ENCODE measurements at places on chromosomes 1 and 21.

GRCh38 chr1:234963180-234963903 lies 165.3 kb downstream of the TOMM20 start:
- DNase-seq = no peak

DNA sequence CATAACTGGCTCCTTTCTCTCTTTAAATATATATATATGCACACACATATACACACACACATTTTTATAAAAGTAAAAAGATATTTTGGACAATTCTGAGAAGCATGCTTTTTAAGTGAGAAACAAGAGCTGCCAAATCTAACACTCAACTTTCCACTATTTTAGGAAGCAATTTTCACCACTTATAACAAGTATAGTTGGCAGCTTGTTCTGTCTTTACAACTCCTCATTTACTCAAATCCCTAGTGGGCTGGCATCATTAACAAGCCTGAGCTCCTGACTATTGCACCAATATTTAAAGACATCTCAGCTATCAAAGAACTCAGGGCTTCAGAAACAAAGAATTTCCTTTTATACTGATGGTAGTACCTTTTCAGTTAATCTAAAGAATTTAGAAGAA lies 76.6 kb downstream of the RAB3GAP2 start:
- no peak for DNase-seq

GRCh38 chr1:46399307-46399706 lies 5.2 kb downstream of the FAAH start:
- DNase-seq = no peak

- no peak for DNase-seq
Observed at GRCh38 chr1:173114346-173114745, 63.6 kb upstream of the TNFSF18 start.

- peak; percentile 36 for DNase-seq
Observed at GRCh38 chr1:230299191-230300006, 126.7 kb downstream of the PGBD5 start.

DNA sequence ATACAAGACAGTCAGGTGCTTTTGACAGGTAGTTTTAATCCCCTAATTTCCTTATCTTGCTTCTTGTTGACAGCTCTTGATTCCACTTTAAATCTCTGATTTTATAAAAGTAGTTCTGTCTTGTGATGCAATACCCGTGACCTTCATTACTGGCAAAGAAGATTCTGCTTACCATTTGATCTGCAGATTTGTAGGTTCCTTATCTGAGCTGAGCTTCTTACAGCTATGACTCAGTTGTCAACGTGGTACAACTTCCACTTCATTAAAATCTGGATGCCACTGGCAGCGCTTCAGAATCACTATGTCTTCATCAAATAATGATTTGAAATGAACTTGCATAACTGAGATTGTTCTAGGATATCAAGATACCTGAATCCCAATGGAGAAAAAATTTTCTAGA lies 543.6 kb upstream of the B3GALT2 start:
- DNase-seq = no peak

- DNase-seq = no peak
Observed at GRCh38 chr1:107820801-107821200, 144.2 kb downstream of the VAV3 start.

DNA sequence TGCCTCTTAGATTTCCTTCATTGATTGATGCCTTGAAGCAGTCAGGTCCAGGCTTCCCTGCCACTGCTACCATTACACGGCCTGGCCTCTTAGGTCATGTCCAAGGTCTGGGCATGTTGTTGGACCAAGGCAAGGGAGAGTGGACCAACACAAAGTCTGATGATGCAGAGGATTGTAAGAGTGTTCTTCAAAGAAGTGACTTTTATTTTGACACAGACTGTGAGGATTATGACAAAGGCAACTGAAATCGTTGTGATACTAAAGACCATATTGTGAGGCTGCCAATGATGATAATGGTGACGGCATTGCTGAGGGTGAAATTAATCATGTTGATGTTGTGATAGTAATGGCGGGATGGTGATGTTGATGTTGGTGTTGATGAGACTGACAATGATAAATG lies 149.5 kb downstream of the GRIK3 start:
- DNase-seq = no peak

DNA sequence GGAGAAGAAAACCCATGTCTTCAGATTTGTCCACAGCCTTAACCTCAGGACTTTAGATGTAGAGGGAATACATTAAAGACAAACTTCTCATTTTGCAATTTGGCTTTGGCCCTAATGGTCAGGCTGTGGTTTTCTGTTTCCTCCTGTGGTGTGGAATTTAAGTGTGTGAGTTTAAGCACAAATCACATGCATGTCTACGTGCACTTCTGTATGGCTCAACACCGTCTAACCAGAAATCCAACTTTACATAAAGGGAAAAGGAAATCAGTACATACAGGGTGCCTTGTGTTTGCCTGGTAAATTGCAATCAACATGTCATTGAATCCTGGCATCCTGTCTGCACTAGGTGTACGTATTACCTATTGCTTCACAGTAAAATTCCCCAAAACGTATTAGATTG lies 1.2 kb upstream of the ZNF124 start:
- DNase-seq = no peak

DNA sequence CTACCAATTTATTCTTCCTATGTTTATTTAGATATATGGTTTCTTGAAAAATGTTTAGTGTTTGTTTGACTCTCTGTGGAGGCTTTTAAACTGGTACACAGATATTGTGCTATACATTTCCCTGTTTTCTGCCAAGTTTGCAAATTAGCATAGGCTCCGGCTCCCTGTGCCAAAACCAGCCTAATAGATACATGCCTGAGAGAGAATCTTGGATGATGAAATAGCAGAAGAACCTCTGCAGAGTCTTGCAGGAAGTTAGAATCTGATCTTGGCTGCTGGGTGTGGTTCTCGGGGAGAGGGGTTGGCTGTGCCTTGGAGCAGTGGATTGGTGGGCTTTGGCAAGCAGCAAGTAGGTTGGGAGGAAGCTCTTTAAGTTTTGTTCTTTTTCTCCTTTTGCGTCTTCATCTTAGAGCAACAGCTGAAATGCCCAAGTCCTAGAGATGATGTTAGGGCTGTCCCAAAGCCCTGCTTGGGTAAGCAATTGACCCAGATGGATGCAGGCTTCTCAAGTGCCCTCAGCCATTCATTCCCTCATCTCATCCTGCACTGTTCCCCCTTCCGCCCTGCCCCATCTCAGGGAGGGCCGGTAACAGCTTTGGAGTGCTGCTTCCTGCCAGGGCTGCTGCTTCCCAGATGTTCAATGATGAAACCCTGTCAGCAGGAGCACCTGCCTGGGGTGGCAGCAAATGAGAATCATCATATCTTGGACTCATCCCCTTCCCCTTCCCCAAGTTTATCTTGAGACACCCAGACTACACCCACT lies 9.3 kb downstream of the PLA2G2A start:
- DNase-seq = no peak

GRCh38 chr1:240405751-240406150 lies 206.2 kb downstream of the GREM2 start:
- no peak for DNase-seq

GRCh38 chr1:159869173-159869572 lies 6.7 kb upstream of the VSIG8 start:
- DNase-seq = peak; percentile 52

- no peak for DNase-seq
Observed at GRCh38 chr1:202225131-202225530, 31.5 kb downstream of the LGR6 start.

- no peak for DNase-seq
Observed at GRCh38 chr1:167467126-167467710, 51.1 kb downstream of the CD247 start.

GRCh38 chr1:166999500-167000055 lies 10.5 kb downstream of the MAEL start:
- no peak for DNase-seq

- no peak for DNase-seq
Observed at GRCh38 chr1:83761167-83762038, 237.5 kb downstream of the TTLL7 start.

DNA sequence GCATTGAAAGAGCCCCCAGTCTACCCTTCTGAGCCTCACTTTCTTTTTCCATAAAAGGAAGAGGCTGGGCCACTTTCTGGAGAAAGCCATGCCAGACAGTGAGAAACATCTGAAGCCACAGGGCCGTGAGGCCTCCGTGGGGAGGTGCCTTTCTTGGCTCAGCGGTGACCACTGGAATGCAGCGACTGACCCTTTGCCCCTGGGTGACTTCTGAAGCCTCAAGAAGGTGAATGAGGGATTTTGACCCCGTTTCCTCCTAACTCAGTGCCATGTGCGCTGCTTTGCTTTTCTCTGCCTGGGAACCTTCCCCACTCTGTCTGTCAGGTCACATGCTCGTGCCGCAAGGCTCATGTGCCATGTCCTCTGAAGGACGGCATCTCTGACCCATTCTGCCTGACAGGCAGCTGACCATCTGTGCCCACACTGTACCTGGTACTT lies 44.7 kb upstream of the A3GALT2 start:
- no peak for DNase-seq

- DNase-seq = no peak
Observed at GRCh38 chr1:246106342-246106763, 400.7 kb downstream of the SMYD3 start.

DNA sequence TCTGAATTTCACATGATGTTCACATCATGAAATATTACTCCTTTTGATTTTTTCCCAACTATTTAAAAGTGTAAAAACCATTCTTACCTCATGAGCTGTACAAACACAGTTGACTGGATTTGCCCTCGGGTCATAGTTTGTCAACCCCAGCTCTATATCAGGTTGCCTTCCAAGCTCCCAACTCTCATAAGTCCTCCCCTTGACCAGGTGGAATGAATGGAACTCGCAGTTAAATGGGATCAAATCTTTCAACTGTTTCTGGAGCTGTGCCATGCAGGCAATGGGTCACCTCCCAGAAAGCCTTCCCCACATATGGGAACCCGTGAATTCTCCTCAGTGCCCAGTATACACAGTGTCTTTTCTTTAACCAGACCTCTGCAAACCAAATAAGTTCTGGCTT lies 169.8 kb upstream of the FOXD3 start:
- DNase-seq = no peak

- DNase-seq = no peak
Observed at GRCh38 chr1:100087396-100087795, 45.3 kb downstream of the SASS6 start.

GRCh38 chr1:179047636-179047997 lies 21.9 kb downstream of the FAM20B start:
- no peak for DNase-seq

- no peak for DNase-seq
Observed at GRCh38 chr1:114107474-114108435, 45.9 kb downstream of the SYT6 start.

DNA sequence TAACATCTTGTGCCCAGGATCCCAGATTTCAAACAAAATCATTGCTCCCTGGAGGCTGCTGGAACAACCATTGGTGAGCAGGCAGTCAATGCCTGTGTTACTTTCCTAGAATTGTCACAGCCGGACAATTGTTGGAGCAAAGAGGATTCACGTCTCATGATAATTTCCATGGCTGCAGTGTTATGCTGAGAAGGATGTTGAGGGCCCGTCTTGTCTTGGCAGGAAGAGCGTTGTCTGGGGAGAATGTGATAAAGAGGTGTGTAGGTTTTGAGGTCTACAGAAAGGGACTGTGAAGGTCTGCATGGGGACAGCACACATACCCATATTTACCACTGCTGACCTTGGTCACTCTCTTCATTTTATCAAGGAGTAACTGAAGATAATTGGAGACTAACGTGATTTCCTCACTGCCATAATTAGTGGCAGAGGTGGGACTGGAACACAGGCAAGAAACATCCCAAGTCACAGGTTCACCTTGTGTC lies 6.3 kb downstream of the MECR start:
- DNase-seq = no peak

- DNase-seq = no peak
Observed at GRCh38 chr21:38429011-38429410, 69.3 kb downstream of the ERG start.

- no peak for DNase-seq
Observed at GRCh38 chr21:46055863-46056281, 42.0 kb upstream of the COL6A2 start.

- DNase-seq = no peak
Observed at GRCh38 chr1:176998183-176998795, 166.2 kb downstream of the ASTN1 start.

DNA sequence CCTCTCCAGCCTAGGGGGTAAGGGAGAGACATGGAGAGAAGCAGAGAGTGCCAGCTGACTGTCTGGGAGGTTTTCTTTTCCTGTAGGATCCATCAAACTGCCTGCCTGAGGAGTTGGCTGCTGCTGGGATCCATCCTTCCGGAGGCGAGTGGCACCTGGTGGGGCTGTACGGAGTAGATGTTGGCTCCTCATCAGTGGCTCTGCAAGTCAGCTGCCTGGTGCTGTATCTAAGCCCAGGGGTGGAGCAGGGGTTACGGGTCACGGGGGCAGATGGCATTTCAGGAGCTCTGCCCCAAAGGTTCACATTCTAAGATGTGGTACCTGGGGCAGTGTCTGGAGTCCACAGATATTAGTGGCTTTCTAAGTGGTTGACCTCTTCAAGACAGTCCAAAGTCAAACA lies 128.0 kb downstream of the ACTL8 start:
- no peak for DNase-seq

GRCh38 chr1:35726450-35727433 lies 8.1 kb upstream of the C1orf216 start:
- DNase-seq = peak; percentile 49

GRCh38 chr1:44802306-44803061 lies 2.3 kb downstream of the PLK3 start:
- DNase-seq = no peak

DNA sequence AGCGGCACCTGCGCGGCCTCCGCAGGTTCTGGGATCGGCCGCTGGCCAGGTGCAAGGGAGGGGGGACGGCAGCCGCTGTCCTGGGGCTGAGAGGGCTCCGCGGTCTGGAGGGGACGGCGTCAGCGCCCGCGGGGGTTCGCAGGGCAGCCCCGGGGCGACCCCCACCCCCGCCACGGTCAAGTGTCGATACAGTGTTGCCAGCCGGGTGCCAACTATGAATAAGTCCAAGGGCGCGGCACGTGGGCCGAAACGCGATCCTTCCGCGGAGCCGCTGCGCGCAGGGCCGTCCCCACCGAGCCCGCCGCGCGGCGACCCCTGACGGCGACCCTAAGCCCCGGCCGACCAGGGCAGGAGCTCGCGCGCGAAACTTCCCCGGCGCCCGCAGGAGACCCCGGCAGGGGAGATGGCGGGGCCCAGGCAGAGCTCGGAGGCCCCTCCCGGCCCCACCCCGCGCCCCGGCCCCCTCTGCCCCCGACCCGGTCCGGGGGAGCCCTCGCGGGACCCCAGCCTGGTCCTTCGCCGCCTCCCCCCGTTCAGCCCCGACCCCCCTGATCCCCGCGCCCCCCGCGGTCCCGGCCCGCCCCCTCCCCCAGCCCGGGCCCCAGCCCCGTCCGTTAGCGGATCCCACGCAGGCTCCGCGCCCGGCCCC lies 586 bp upstream of the AGPAT3 start:
- DNase-seq = no peak

- no peak for DNase-seq
Observed at GRCh38 chr21:44994695-44995342, 55.0 kb downstream of the SLX9 start.

GRCh38 chr1:234484991-234485739 lies 6.2 kb upstream of the TARBP1 start:
- DNase-seq = no peak

GRCh38 chr21:42614396-42614795 lies 39.0 kb upstream of the PDE9A start:
- DNase-seq = no peak

GRCh38 chr1:101136739-101137138 lies 100.1 kb upstream of the S1PR1 start:
- DNase-seq = no peak

Measured in SHP77 (cell line).